ENCODE measurements at places on chromosomes 13 and 19.

- DNase-seq = no peak
Observed at GRCh38 chr19:19480688-19481087, 34.7 kb downstream of the TSSK6 start.

DNA sequence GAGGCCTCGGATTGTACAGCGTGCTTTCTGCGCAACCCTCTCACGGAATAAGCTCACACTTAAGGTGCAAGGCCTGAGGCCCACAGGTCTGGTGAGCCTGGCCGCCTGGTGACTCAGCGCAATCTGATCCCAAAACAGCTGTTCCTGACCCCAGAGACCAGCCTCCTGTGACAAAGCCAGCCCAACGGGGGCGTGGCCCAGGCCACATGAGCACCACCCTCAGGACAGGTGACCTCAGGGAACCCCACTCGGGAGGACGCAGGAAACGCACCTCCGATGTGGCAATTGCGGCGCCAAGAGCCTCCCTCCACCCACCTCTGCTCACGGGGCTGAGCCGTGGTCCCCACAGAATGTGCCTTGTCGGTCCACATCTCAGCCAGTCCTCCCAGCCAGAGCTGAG is 26.4 kb downstream of the GRTP1 start:
- DNase-seq = no peak

GRCh38 chr19:6663236-6664201 is 6.4 kb downstream of the TNFSF14 start:
- DNase-seq = no peak

DNA sequence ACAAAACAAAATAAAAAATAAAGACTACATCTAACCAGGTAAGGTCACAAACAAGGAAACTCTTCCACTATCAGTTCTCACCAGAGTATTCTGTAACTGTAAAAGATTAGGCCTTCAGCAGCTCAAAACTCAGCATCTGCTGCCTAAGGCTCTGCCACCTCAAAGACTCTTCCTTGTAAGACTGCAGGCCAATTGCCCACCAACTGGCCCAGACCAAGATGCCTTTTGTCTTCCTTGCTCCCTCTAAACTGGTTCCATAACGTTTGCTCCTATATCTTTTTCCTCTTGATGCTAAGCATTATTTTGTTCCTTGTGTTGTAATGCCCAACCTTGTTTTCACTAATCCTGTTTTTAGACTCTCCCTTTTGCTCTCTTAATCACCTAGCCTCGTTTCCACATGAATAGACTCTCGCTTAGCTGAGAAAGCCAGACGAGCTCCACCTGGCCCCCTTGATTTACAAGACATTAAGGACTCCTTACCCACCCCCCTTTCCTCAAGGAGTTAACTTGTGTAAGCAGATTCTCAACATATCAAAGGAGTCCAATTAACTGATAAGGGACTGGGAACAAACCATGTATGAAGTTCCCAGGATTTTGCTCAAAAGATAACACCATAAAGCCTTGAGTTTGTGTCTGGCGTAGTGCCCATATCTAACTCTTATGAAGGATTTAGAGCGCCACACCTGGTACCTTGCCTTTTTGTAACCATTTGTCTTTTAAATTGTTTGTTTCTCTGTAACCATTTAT is 1.5 kb downstream of the ZNF814 start:
- DNase-seq = no peak

DNA sequence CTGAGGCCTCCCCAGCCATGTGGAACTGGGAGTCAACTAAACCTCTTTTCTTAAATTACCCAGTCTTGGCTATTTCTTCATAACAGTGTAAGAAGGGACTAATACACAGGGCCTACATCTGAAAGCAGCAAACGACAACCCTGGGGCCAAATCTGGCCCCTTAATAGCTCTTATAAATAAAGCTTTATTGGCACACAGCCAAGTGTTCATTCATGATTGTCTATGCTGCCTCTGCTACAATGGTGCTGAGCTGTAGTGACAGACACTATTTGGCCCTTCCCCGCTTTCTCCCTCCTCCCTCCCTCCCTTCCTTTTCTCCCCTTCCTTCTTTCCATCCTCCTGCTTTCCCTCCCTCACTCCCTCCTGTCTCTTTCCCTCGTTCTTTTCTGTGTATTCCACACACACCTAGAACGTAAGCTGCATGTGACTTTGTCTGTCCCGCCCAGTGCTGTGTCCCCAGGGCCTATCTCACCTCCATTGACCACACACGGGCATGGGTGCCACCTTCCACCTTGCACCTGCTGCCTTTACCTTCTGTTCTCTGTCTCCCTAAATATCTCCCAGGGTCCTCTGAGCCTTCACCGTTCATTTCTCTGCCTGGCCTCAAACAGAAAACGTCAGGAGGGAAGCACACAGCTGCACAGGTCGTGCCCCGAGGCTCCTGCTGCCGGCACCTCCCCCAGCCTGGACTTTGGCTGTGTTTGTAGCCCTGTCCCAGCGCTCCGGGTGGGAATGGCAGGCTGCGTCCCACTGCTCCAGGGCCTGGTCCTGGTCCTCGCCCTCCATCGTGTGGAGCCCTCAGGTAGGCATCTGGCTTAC is at the start of gene PROZ:
Gene PROZ, plus strand, starts transcription at position 720 of the 819 bp plus-strand sequence. Its CDS starts 13 bp downstream, at position 733.
- DNase-seq = no peak

GRCh38 chr13:48595431-48596429 is 58.0 kb upstream of the CYSLTR2 start:
- peak; percentile 57 for DNase-seq

GRCh38 chr13:52878831-52879230 is 30.4 kb upstream of the PCDH8 start:
- no peak for DNase-seq

GRCh38 chr13:29569253-29570050 is 26.0 kb downstream of the SLC7A1 start:
- DNase-seq = no peak

DNA sequence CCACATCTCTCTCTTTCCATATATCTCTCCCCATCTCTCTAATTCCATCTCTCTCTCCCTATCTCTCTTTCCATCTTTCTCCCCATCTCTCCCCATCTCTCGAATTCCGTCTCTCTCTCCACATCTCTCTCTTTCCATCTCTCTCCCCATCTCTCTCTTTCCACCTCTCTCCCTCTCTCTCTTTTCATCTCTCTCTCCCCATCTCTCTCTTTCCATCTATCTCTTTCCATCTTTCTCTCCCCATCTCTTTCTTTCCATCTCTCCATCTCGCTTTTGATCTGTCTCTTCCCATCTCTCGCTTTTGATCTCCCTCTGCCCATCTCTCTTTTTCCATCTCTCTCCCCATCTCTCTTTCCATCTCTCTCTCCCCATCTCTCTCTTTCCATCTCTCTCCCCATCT is 25.6 kb downstream of the ADGRE3 start:
- no peak for DNase-seq

DNA sequence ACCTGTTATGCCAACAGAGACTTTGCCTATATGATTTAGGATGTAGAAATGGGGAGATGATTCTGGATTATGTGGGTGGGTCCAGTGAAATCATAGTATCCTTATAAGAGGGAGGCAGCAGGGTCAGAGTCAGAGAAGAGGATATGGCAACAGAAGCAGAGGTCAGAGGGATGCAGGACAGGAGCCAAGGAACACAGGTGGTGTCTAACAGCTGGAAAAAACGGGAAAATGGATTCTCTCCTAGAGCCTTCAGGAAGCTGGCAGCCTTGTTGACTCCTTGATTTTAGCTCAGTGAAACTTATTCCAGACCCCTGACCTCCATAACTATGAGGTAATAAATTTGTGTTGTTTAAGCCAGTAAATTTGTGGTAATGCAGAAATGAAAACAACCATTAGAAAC is 28.8 kb upstream of the OXGR1 start:
- DNase-seq = no peak

DNA sequence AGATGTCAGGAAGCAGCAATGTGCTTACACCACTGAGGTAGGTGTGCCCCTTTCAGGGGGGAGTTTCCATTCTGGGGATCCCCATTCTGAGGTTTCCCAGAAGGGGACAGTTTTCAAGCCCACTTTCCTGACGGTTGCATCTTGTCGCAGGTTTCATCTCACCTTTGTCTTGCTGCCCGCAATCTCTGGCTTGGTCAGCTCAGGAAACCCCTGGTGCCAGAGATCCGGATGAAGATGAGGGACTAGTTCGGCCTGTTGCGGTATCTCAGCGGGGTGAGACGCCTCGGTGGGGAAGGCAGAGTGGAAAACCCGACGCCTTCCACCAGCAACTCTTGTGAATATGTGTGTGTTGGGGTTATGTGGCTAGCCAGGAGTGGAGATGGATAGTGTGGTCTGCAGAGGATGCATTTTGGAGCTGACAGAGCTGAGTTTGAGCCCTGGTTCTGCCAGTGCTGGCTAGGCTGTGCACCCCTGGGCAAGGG is 13.1 kb downstream of the TNFSF9 start:
- no peak for DNase-seq

Measured in left colon (tissue), 2 donors.